ENCODE measurements at places on chromosomes 12 and 14. TPM values are rescaled to one million over a fixed set of nuclear protein-coding genes. Genes with fewer than 3 reads are reported as not detected.

DNA sequence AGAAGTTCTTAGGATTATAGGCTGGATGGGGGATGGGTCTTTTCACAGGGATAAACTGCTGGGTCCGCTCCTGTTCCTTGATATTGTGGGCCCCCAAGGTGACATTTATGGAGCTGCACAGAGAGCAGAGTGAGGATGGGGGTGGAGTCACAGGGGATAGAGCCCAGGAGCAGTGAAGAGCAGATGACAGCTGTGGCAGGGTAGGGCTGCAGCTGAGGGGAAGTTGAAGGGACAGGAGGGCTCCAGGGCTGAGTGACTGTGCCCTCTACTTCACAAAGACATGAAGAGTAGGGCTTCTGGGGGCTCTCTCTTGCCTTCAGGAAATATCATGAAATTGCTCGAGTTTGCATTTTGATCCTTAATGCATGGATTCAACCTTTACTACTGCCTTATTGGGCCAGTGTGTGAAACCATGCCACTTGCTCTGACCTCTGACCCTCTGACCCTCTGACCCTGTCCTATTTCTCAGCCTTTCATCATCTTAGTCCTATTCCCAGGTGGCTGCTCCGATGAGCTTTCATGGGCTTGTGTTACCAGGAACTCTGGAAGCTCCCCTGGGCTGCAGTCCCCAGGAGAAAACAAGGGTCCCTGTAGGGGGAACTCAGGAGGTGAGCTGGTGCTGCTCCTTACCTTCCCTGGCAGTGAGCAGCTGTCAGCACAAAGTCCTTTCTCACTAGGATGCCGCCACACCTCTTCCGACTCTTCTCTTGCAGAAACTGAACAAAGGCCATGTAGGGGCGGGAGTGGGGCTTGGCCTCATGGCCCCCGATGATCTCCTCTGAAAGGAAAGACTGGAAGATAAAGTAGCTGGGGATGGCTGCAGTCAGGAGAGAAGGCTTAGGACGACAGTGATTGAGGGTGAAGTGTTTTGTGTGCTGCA is 1.6 kb downstream of the GZMH start:
- H3K27me3 ChIP-seq: peaks cover 2% of the 10 kb centered on the region
- H3K27ac ChIP-seq: no peak overlapping the region
- no peak overlapping the region for H3K4me3 ChIP-seq
- DNase-seq: no peak
- H3K4me1 ChIP-seq: no peaks in the 10 kb centered on the region

DNA sequence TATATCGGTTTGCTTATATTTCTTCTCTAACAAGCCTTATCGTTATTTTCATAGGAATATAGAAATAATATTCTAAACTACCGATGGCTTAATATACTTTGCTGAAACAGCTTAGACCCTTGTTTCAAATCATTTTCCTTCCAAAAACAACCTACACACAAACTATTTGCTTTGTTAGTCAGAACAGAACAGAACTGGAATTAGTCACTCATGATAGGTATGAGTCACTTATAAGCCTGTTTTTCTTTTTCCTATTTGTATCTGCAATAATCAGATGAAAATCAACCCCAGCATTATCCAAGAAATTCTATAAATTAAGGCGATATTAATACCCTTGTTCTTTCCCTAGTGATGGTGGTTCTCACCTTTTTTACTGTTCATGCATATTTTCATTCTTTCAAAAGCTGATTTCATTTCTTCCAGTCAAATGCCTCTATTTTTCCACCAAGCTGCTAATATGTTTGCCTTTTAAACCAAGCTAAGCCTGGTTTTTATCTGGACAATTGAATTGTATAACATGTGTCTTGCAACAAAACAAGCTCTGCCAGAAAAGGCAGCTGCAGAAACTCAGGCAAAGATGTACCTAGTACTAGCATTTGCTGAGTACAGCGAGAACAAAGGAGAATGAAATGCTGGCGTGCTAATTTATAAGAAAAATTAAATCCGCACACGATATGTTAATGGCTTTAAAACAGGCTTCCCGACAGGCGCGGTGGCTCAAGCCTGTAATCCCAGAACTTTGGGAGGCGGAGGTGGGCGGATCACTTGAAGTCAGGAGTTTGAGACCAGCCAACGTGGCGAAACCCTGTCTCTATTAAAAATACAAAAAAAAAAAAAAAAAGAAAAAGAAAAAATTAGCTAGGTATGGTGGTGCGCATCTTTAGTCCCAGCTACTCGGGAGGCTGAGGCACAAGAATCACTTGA is 1418.2 kb downstream of the AACS start:
- H3K4me3 ChIP-seq: no peak overlapping the region

DNA sequence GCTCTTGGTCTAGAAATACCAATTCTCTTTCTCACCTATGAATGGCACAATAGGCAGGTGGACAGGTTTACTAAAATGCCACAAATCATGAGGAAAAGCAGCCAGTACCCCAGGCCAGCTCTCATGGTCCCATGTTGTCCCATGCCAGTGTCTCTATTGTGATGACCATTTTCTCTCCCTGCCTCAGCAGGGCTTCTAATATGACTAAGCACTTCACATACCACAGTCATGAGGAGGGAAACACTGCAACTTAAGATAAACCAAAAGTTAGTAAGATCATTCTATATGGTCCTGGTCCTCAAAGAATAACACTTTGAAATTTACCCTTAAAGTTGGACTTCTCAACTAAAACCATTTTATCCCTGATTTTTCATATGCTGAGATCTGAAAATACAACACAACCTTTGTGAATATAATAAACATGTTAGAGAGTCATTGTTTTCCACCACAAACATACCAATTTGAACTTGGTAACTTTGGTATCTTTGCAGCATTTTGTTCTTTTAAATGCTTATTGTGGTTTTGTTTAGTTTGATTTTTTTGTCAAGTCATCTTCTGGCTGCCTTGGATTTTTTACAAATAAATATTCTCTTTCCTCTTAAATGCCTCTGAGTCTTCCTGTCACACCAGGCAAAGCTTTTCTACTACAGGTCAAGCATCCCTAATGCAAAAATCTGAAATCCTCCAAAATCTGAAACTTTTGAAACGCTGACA is 3.6 kb downstream of the TTC5 start:
- peaks cover 37% of the 10 kb centered on the region for H3K4me1 ChIP-seq
- H3K27ac ChIP-seq: peak overlapping the region; percentile 51
- peaks cover 7% of the 10 kb centered on the region for H3K27me3 ChIP-seq
- H3K36me3 ChIP-seq: peaks cover 17% of the 10 kb centered on the region

The PRB2 gene
- total RNA-seq: not detected

DNA sequence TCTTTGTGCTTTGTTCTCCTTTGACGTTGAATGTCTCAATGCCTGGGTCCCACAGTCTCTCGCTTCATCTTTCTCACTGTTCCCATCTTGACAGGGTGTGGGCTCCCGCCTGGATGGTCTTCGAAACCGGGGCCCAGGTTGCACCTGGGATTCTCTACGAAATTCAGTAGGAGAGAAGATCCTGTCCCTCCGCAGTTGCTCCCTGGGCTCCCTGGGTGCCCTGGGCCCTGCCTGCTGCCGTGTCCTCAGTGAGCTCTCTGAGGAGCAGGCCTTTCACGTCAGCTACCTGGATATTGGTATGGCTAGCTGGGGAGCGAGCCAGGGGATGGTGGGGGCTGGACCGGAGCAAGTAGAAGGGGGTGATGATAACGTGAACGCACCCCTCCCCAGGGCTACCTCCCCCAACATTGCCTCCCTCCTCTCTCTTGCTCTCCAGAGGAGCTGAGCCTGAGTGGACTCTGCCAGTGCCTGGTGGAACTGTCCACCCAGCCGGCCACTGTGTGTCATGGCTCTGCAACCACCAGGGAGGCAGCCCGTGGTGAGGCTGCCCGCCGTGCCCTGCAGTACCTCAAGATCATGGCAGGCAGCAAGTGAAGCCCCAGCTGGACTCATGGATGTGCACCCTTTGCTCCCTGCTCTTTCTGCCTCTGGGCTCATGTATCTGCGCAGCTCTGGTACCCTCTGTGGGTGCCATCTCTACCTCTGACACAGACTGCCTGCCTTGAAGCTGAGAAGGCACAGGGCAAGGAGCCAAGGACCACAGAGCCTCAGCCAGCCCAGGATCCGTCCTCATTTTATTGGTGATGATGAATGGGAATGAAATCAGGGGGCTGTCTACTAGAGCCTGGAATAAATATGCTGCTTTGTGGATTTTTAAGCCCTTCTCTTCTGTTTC is 1.5 kb downstream of the NPFF start:
- H3K27ac ChIP-seq: peak overlapping the region; percentile 79
- peaks cover 5% of the 10 kb centered on the region for H3K27me3 ChIP-seq
- peak; percentile 39 for DNase-seq
- H3K4me3 ChIP-seq: no peak overlapping the region
- peaks cover 15% of the 10 kb centered on the region for H3K36me3 ChIP-seq

DNA sequence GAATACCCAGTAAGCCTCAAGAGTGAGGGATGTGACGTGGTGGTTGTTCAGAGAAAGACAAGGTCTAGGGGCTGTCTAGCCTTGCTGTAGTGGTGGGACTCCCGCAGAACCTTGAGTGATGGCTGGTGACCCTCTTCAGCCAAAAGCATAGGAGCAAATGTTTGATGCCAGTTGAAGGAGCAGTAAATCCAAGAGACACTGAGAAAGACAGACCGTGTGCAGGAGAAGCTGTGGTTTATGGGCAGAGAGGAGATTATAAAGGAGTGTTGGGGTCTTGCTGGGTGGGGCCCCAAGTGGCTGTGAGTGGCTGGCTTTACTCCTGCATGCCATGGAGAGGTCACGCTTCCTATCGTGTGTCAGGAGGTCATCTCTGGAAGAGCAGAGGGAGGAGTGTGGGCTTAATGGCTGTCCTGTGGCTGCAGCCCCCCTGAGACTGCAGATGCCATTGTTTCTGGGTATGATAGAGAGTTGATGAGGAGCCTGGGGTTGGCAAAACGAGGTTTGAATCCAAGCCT is 152.0 kb upstream of the CCND2 start:
- peaks cover 13% of the 10 kb centered on the region for H3K27me3 ChIP-seq
- no peak overlapping the region for H3K27ac ChIP-seq
- H3K36me3 ChIP-seq: peaks cover 3% of the 10 kb centered on the region
- H3K4me3 ChIP-seq: no peak overlapping the region
- no peak for DNase-seq

The AQP2 gene
- not detected for total RNA-seq

The OASL gene
- total RNA-seq: not detected

- no peak for DNase-seq
- peaks cover 2% of the 10 kb centered on the region for H3K27me3 ChIP-seq
- H3K27ac ChIP-seq: peak overlapping the region; percentile 11
- H3K36me3 ChIP-seq: no peaks in the 10 kb centered on the region
- peaks cover 47% of the 10 kb centered on the region for H3K4me1 ChIP-seq
These were observed 245.6 kb downstream of the SLC41A2 start for GRCh38 chr12:104712477-104712876.

DNA sequence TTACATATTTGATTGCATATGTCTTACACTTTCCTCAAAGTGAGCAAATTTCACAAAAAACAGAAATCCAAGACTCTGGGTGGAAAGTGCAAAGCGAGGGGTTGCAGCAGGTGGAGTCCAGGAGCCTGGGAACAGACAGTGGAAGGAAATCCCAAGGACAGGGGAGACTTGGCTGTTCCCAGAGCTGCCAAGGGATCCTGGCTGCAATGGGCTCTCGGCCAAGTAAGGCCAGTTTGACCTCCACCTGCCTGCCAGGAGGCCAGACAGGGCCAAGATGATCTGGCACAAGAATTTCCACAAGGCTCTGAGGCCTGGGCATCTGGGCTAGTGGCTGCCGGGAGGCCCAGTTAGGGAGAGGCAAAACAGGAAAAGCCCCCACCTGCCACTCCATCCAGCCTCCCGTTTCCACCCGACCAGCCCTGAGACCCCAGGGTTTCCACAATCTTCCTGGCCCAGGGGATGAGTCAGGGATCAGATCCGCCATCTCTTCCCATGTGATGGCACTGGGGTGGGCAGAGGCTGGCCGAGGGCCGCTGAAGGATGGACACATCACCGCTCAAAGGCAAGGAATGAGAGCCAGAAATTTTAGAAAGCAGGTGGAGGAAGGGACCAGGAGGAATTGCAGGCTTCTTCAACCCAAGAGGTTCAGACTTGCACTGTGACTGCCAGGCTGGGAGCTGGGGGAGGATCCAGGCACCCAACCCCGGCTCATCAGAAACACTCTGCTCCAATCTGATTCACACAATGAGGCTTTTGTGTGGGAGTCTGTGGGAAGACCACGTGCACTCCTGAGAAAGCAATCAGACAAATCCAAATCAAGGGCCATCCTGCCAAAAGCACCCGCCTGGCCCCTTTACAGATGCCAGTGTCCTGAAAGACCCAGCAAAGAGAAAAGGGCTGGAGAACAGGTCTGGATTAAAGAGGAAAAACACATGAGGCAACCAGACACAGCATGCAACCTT is 16.3 kb downstream of the SCARB1 start:
- H3K27me3 ChIP-seq: no peaks in the 10 kb centered on the region
- H3K4me1 ChIP-seq: peaks cover 16% of the 10 kb centered on the region
- H3K27ac ChIP-seq: no peak overlapping the region
- no peak overlapping the region for H3K4me3 ChIP-seq

DNA sequence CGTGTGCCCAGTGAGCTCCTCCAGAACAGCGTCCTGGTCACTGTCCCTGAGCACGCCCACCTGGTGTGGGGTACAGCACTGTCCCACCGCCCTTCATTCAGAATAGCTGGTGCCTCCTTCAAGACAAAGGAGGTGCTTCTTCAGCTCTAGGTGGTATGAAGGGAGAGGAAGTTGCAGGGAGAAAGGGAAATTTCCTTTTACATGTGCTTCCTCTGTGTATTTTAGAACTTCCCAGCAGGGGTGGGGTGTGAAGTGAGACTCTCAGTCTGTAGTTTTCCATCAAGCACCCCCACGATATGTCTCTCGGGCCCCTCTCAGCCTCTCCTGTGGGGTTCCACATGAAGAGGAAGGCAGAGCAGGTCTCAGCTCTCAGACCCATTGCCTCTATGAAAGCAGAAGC is 1.2 kb upstream of the SLC6A12 start:
- no peak overlapping the region for H3K4me3 ChIP-seq
- H3K27ac ChIP-seq: no peak overlapping the region
- peaks cover 42% of the 10 kb centered on the region for H3K27me3 ChIP-seq
- H3K36me3 ChIP-seq: no peaks in the 10 kb centered on the region

DNA sequence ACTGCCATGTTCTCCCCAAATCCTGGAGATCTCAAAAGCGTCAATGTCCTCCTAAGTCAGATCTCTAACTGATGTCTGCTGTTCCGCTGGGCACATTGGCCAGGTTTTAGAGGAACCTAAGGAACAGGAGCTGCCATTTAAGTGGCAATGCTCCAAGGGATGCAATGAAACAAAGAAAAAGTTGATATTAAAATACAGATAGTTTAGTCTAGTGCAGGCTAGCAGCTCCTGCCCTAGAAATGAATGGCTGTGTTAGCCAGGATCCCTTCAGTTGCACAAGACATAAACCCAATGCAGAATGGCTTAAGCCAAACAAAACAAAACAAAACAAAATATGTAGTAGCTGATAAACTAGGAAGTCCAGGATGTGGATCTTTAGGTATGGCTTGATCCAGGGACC is 144.1 kb downstream of the HMGA2 start:
- 0 out of 2 replicates have a peak overlapping the region, but pooled peaks have one; percentile 27 for H3K4me3 ChIP-seq
- peak overlapping the region; percentile 49 for H3K27ac ChIP-seq
- H3K4me1 ChIP-seq: peaks cover 51% of the 10 kb centered on the region

- H3K4me3 ChIP-seq: no peak overlapping the region
- H3K27me3 ChIP-seq: peaks cover 16% of the 10 kb centered on the region
- H3K4me1 ChIP-seq: peaks cover 6% of the 10 kb centered on the region
- no peak overlapping the region for H3K27ac ChIP-seq
These were observed 6.3 kb upstream of the NFE2 start for GRCh38 chr12:54306925-54307741.
